Right cardiac atrium (tissue), 5 donors: ENCODE measurements at places on chromosomes 13 and 19. TPM values are rescaled to one million over a fixed set of nuclear protein-coding genes. Genes with fewer than 3 reads are reported as not detected.

- DNase-seq, result no peak
Observed at GRCh38 chr13:35332134-35332533, 144.4 kb downstream of the MAB21L1 start.

DNA sequence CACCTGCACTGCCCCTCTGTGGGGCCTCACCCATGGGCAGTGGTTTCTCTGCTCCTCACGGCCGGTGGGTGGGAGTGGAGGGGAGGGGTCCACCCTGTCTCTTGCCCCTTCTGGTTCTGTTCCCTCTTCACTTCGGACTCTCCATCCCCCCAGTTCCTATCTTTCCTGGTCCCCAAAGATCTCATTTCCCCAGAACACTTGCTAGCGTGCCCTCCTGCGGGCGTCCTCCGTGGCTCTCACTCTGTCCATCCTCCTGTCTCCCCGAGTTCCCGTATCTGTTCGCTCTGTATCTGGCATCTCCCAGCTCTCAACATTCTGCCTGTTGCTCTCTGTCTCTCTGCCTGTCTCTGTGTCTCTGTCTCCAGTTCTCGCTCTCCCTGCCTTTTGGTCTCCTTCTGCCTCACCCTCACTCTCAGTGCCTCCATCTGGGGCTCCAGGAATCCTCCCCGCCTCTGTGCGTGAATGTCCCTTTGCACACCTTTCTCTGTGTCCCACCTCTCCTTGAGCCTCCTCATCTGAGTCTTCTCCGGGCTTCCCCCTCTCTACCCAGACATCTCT lies 363 bp downstream of the SPIB start:
- DNase-seq, result no peak

ZNF568 gene
- 8.8 TPM for total RNA-seq

OR7C1 gene
- total RNA-seq, result not detected

RPL18 gene
- total RNA-seq, result 705 TPM

GRCh38 chr13:50697746-50698539 lies 145.5 kb downstream of the DLEU7 start:
- DNase-seq, result no peak

GRCh38 chr19:45804140-45804958 lies 10.8 kb downstream of the RSPH6A start:
- no peak for DNase-seq

GRCh38 chr13:52931131-52931530 lies 82.7 kb upstream of the PCDH8 start:
- no peak for DNase-seq

DNA sequence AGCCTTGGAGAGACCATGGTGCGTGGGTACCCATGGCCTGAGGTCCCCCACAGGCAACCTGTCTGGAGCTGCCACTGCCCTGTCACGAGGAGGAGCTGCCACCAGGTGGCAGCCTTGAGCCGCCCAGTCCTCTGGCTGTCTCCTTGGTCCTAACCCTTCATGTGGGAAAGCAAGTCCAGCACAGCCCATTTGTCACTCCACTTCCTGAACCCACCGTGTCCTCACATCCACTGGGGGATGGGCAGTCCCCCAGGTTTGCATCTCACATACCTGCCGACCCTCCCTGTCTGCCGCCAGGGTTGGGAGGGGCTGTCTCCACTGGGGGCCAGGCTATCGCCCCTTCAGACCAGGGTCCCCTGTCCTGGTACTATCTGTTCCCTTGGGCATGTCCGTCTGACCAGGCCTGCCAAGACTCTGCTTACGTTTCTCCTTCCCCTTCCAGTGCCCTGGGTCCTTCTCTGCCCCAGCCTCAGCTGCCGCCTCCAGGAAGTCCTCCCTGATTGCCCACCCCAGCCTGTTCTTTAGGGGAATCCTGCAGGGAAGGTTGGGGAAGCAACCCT lies 4.5 kb downstream of the FAM174C start:
- DNase-seq, result peak; percentile 94

CEACAM19 gene
- 2.1 TPM for total RNA-seq

DNA sequence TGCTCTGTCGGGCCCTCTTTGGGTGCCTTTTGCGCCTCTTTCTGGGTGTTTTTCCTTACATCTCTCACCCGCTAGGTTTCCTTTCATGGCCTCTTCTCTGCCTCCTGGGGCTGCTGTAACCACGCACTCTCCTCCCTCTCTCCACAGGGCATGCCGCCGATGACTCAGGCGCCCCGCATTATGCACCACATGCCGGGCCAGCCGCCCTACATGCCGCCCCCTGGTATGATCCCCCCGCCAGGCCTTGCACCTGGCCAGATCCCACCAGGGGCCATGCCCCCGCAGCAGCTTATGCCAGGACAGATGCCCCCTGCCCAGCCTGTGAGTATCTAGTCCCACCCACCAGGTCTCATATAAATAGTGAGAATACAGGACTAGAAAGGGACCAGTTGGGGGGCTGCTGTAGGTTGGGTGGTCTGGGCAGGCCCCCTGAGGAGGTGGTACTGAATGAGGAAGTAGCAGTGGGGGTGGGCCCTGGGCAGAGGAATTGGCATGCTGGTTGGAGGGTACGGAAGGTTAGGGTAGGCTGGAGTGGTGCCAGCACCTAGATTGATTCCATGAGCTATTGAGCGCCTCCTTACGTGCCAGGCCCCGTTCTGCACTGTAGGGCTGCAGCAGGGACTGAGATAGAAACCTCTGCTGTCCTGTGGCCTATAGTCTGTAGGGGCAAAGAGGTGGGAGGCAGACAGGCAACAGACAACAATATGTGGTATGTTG lies 11.9 kb downstream of the SNRPA start:
- no peak for DNase-seq

GRCh38 chr13:49225223-49226042 lies 5.3 kb downstream of the MLNR start:
- DNase-seq, result no peak
